ENCODE measurements at places on chromosomes 5 and 9.

- DNase-seq = no peak
These were observed 6.2 kb upstream of the ORM1 start for GRCh38 chr9:114316605-114317230.

GRCh38 chr5:147547730-147548129 lies 37.9 kb upstream of the DPYSL3 start:
- DNase-seq = no peak

DNA sequence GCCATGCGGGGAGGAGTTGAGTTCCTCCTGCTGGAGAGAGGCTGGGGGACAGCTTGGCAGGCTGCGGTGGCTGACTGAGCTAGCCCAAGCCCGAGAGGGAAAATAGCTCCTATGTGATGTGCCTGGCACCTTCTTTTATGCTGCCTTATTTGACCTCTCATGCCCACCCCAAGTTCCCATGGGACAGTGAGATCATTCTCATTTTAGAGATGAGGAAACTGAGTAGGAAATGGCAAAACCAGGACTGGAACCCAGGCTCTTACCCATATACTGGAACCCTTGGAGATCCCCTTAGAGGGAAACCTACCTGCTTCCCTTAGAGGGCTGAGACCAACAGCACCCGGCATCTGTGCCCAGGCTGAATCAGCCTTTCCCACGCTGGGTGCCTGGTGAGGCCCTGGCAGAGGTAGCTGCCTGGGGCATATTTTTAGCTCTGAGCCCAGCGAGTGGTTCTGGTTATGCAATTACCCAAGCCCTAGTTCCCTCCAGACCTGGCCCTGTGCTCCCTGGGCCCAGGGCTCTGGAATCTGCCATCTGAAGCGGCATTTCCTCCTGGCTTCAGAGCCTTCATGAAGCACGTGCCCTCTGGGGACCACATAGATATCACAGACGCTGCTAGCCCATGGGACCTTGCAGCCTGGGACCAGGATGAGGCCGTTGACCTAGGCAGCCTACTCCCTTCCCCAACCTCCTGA lies 23.6 kb downstream of the COL27A1 start:
- no peak for DNase-seq

GRCh38 chr9:130117816-130118632 lies 54.2 kb upstream of the NCS1 start:
- no peak for DNase-seq

DNA sequence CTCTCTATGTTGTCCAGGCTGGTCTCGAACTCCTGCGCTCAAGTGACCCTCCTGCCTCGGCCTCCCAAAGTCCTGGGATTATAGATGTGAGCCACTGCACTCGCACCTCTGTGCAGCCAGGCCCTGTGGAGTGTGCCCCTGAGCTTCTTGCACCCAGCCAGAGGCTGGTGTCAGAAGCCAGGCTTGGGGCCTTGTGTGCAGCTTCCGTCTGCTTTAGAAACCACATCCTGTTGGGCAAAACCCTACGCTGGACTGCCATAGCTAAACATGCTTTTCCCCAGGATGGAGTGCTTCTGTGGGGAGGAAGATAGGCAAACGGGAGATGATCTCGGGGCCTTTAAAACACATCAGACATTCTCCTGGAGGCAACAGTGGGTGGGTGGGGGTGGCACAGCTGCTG lies 40.1 kb downstream of the PRRT1B start:
- no peak for DNase-seq

All from GM06990 (cell line).